ENCODE measurements at places on chromosomes 7 and 10.
A peak's percentile ranks its signal among the peaks of the same experiment; 100 is the strongest.

DNA sequence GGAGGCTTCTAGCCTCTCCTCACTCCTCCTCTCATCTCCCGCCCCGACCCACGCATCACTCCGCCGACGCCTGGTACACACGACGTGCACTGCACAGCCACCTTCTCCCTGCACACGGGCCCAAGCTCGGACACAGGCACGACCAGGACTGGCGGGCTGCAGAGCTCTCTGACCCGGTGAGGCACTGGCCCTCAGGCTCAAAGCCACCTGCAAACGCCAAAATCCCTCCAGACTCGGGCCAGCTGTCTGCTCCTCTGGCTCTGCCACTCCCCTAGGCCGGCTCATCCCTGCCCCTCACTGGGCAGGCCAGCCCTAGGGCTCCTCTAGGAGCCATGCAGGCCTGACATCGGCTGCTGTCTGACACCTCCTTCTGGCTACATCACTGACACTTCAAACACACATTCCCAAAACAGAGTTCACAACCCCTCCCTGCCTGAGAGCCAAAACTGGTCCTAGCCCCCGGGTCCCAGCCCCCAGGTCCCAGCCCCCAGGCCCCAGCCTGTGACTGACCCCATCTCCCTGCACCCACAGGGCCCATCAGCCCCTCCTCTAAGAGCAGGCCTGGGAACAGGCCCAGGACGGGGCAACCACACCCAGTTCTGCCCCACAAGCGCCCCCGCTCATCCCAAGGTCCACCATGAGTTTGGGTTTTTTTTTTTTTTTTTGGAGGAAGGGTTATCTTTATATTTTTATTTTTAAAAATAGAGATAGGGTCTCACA lies 35.1 kb downstream of the MAD1L1 start:
- no peak for DNase-seq

GRCh38 chr7:106537119-106537518 lies 123.8 kb downstream of the CCDC71L start:
- DNase-seq, result no peak

DNA sequence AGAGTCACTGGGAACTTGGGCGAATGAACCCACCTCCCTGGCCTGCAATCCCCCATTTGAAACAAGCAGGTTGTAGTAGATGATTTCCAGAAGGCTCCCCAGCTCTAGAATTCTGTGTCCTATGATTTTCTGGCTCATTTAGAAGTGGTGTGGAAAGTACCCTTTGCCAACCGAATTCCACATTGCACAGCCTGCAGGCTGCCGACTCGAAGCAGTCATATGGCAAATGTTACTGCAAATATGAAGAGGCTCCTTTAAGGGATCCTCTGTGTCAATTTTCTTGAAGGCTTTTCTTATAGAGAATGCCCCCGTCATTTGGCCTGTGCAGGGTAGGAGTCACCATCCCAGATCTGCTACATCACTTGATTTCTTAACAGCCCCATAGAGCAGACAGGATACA lies 5.6 kb downstream of the PODXL start:
- DNase-seq, result no peak

- DNase-seq, result no peak
Observed at GRCh38 chr7:98364220-98364619, 36.7 kb downstream of the BAIAP2L1 start.

- DNase-seq, result peak; percentile 66
Observed at GRCh38 chr10:60978287-60979115, 34.5 kb upstream of the RHOBTB1 start.

DNA sequence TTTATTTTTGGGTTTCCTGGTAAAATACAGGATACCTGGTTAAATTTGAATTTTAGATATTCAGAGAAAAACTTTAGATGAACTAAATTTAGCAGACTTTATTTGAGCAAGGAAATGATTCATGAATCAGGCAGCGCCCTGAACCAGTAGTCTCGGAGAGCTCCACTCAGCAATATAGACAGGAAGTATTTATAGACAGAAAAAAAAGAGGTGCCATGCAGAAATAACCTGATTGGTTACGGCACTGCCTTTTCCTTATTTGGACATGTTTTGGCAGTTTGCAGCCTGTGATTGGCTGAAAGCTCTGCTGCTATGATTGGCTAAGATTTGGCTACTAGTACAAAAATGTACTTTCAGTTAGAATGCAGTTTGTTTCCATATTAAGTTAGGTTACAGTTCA lies 198.3 kb upstream of the DKK1 start:
- DNase-seq, result no peak

DNA sequence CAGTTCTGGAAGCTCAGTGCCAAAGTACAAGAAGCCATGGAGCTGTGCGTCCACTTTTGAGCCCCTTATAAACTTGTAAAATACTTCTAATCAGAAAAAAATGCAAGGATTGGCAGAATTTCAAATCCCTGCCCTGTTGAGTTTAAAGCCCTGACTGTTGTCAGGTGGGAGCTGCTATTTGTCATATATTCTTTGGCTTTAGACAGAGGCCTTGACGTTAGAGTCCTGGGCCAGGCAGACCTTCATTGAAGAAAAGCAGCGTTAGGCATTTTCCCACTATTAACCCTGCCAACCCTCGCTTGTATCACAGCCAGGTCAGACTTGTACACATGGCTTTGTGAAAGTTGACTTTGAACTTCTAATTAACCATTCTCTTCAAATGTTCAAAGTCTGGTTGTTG lies 155.4 kb downstream of the TWIST1 start:
- no peak for DNase-seq

DNA sequence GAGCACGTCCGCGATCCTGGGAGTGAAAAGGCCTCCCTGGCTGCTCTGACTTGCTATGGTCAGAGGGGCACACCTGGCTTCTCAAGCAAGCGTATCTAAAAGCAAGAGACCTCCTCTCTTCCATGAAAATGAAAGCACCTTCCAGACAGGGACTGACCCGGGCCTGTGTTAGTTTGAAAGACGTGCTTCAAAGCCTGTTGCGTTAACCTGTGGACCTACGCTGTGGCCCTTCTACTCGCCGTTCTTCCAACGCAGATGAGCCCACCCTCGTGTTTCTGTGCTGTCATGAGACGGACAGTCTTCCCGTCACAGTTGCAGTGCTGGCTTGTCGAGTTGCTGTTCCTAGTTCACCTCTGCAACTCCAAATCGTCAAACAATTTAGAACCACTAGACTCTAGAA lies 15.5 kb upstream of the GDI2 start:
- no peak for DNase-seq

DNA sequence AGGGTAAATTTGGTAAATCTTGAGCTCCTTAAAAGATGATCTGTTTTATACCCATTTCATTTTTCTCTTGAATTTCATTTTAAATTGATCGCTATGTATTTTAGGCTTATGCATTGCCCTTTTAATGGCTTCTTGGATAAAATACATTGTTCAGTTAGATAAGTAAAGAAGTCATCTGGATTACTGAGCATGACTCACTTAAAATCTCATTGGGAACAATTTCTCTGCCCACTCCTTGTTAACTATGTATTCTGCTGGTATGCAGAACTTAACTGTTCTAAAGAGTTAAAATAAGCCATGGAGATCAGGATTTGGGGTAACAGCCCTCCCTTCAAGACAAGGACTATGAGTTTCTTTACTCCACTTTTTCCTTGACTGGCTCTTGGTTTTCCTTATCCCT lies 134.2 kb downstream of the SND1 start:
- DNase-seq, result no peak

DNA sequence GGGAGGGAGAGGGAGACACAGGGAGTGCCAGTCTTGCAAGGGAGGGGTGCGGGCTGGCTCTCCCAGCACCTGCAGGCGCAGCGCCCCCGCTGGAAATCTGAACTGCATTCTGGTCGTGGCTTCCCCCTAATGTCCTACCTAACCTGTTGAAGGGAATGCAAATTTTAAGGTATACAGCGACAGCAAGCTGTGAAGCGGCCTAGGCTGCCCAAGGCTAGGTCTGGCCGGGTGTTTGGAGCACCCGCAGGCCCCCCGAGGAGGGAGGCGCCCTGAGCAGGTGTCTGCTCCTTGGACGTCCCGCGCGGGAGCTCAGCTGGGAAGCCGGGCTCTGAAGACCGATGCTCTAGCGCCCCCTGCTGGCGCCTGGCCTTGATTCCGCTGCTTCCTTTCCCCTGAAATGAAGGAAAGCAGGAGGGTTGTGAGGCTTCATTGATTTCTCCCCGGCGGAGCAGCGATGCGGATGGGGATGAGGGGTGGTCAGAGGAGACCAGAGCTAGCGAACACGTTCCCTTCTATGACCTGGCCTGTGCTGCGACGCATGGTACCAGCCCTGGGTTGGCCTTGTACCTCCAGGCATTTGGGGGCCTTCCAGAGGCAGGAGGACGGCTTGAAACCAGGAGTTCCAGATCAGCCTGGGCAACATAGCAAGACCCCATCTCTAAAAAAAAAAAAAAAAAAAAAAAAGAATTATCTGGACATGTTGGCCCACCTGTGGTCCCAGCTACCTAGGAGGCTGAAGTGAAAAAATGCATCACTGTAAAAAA lies 601.3 kb downstream of the GALNT17 start:
- DNase-seq, result peak; percentile 68

DNA sequence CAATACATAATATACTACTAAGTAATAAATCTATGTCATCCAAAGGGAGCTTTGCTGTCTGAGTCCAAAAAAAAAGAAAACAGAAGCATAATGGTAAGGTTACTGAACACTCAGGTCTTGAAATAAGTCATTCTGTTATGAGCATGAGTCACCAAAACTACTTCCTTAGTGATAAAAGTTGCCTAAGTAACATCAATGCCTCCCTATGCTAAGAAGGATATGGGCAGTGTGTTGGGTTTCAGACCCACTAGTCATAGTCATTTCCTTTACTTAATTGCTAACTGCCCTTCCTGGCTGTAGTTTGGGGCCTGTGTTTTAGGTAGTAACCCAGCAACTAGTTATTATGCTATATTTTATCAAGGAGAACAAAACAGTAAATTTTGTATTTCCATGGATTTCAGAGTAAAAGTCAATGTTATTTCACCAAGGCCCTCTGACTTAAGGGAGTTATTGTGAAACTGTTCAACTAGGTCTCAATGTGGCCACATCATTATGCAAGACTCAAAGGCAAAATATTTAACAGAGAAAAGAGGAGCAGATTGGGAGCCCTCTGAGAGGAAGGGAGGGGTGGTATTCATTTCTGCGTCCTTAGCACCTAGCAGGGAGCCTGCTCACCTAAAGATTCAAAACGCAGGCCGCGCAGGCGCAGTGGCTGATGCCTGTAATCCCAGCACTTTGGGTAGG lies 11.7 kb upstream of the VIM start:
- peak; percentile 69 for DNase-seq

DNA sequence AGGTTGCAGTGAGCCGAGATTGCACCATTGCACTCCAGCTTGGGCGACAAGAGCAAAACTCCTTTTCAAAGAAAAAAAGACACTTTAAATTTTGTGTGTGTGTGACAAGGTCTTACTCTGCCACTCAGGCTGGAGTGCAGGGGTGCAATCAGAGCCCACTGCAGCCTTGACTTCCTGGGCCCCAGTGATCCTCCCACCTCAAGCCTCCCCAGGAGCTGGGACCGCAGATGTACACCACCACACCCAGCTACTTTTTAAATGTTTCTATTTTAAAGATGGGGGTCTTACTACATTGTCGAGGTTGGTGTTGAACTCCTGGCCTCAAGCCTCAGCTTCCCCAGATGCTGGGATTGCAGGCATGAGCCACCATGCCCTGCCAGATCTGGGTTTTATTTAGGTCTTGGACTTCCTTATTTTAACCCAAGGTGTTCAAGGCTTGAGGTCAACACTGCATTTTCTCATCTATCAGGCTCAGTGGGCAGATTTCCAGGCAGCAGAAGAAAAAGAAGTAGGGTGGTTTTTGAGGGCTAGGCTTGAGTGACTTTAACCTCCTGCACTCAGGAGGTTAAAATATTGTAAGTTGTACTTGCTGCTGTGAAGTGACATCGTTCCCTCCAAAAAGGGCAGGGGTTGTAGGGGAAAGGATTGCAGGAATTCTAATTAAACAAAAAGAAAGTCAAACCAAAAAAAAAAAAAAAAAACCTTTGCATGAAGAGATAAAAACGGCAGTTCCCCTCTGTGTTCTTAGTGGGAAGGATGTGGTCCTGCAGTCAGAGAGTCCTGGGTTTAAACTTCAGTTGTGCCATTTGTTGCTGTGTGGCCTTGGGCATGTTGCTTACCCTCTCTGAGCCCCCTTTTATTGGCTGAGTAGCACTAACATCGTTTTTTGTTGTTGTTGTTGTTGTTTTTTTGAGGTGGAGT lies 71.5 kb downstream of the CARD11 start:
- DNase-seq, result no peak

DNA sequence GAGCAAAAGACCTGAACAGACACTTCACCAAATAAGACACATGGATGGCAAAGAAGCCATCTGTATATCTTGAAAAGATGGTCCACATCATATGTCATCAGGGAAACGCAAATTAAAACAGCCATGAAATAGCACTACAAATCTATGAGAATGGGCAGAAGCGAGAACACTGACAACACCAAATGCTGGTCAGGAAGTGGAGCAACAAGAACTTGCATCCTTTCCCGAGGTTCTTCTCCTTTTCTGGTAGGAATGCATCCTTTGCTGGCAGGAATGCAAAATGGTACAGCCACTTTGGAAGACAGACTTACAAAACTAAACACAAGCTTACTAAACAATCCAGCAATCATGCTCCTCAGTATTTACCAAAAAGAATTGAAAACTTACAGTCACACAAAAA lies 60.0 kb downstream of the PIK3AP1 start:
- no peak for DNase-seq

DNA sequence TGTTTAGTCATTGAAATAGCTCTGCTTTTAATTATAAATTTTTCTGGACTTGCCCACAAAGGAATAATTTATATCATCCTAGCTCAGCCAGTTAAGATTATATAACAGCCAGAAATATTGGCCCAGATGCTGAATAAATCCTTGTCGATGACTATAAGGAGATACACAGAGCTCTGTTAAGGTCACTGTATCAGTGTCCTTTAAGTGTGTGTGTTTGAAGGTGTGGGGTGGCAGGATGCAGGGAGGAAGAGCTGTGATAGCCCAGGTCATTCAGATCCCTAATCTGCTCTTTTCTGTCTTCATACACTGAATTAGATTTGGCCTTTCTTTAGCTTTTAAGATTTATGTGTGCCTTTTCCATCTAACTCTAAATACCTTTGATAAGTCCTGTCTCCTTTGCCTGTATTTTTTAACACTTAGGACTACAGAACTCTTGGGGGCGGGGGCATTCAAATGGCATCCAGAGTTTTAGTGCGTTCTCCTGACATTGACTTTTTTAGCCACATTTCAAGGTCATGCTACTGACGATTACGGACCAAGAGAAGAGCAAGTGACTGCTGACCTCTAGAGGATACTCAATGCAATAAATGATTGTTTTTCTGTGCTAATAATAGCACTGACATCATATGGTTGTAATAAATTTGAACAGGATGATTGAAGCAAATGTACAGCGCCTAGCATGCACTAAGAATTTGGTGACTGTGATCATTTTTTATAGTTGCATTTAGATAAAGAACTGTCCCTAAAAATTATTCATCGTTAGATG lies 172.3 kb downstream of the CACNB2 start:
- DNase-seq, result peak; percentile 54

Data from SW480 (cell line).